Epithelial cell of proximal tubule (primary cell): ENCODE measurements at places on chromosomes 3 and 15.

GRCh38 chr3:27792869-27793268, 70.7 kb upstream of the EOMES start:
- DNase-seq = no peak

DNA sequence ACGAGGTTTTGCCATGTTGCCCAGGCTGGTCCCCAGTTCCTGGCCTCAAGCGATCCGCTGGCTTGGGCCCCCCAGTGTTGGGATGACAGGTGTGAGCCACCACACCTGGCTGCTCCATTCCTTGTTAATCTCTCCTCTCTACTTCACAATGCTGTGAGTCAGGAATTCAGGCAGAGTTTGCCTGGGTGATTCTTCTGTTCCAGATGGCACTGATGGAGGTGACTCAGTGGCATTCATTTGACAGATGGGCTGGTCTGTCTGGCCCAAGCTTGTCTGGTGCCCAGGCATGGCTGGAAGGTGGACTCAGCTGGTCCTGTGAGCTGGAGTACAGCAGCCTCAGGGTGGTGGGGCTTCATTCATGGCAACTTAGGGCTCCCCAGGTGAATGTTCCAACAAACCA, 43.2 kb downstream of the SLC6A20 start:
- DNase-seq = no peak

DNA sequence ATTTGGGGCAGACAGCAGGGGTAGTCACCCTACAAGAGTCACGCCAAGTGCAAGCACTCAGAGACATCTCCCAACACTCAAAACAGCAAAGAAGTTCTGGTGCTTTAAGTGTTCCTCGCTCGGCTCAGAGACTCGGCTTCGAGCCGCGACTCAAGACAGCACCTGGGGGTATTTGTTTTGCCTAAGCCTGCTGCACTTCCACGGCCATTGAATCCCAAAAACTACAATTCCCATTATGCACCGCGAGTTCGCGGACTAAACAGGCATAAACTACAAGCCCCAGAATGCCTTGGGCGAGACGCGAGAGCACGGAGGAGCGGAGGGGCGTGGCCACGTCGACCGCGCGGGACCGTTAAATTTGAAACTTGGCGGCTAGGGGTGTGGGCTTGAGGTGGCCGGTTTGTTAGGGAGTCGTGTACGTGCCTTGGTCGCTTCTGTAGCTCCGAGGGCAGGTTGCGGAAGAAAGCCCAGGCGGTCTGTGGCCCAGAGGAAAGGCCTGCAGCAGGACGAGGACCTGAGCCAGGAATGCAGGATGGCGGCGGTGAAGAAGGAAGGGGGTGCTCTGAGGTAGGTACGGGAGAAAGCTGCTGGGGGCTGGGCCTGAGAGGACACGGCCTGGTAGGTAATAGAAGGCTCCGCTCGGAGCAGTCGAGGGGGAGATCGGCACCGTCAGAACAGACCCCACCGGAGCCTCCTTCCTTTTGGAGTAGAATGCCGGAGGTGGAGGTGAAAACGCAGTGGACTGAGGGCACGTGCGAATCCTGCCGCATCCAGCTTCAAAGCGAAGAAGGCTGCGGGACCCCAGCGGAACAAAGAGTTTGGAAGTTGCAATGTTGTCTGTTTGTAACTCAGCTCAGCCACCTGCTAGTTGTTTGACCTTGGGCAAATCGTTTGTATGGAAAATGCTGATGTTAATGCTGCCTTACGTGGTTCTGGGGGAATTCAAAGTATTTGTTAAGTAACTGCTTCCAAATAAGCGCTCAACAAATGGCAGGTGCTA, at the start of gene BUB1B:
TSS of gene BUB1B (plus strand) at position 381 of the 1,000 bp plus-strand sequence. CDS start at position 533, 152 bp downstream.
- no peak for DNase-seq

DNA sequence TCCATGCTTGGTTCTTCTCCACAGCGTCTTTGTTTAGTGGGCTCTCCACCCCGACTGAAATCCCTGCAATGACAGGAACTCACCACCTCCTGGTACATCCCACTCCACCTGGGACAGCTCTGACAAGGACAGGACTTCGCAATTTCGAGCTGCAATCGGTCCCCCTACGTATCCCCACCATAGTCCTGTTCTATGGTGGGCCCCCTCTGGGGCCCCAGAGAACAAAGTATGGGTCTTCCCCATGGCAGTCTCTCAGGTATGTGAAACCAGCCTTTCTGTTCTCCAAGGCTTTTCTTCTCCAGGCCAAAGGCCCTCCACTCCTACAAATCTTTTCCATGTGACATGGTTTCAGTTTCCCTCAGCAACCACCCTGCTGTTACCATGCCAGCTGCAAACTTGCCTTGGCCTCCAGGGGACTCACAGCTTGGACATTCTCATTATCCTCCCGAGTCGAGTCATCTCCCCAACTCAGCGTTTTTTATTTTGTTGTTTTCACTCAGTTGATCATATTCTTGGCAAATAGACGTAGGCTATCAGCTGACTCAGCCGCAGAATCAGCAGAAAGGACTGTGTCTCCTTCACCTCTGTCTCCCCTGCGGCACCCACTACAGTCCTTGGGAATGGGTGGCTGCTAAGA, 233.3 kb downstream of the OPA1 start:
- DNase-seq = peak; percentile 71

DNA sequence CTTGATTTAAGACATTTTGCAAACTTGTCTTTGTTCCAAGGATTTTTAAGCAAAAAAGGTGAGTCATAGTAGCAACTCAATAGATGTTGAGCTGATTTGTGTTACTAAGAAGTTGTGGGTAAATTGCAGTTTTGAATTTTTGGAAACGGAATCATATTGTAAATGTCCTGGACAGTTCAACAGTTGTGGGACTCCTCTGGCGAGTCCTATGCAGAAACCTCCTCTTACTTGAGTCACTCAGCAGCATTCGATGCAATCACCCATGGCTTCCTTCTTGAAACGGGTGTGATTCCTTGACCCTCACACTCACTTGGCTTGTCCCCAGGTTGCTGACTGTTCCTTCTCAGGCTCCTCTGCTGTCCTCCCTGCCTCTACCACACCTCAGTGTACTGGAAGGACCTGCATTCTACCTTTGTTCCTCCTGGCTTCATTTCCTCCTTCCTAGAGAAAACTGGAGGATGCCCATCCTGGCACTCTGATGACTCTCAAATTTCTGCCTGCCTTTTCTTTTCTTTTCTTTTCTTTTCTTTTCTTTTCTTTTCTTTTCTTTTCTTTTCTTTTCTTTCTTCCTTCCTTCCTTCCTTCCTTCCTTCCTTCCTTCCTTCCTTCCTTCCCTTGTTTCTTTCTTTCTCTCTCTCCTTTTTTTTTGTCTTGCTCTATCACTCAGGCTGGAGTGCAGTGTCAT, 52.8 kb upstream of the DGKG start:
- DNase-seq = peak; percentile 59

GRCh38 chr3:34260271-34261000, 462.0 kb downstream of the PDCD6IP start:
- DNase-seq = peak; percentile 7

- DNase-seq = no peak
Measured at GRCh38 chr3:182005701-182006100, 294.0 kb downstream of the SOX2 start.

GRCh38 chr3:58135712-58136543, 74.8 kb downstream of the DNASE1L3 start:
- DNase-seq = no peak

DNA sequence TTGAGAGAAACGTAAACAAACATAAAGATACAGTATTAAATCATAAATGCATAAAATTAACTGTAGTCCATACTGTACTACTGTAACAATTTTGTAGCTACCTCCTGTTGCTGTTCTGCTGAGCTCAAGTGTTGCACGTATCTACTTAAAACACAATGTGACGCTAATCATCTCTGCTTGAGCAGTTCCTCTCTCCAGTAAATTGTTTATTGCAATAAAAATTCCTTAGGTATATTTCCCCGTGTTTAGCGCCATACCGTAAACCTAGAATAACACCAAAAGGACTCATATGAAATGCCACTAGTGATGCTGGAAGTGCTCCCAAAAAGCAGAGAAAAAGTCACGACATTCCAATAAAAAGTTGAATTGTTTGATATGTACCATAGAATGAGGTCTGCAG, 152.3 kb downstream of the LRRN1 start:
- no peak for DNase-seq

- no peak for DNase-seq
Measured at GRCh38 chr3:133038731-133039375, 662 bp downstream of the TMEM108 start.

DNA sequence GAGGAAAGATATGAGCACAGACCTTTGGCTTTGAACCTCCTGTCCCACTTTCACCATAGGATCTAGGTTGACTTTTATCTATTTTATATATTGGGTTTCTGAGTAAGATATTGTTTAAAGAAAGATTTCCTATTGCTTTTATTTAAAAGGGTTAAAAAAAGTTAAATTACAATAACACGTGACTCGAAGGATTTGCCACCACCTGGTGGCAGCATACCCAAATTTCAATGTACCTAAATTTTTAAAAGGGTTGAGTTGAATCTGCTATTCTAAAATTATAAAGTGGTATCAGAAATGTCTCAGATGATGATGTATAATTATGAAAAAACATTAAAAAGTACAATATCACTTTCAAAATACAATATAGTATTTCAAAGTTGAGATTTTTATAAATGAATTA, 368.4 kb downstream of the MECOM start:
- DNase-seq = no peak

- peak; percentile 87 for DNase-seq
Measured at GRCh38 chr15:99703603-99704443, 29.4 kb downstream of the LYSMD4 start.

- no peak for DNase-seq
Measured at GRCh38 chr3:187006864-187007630, 76.7 kb downstream of the ST6GAL1 start.

- no peak for DNase-seq
Measured at GRCh38 chr3:159144891-159145290, 343.0 kb downstream of the MFSD1 start.

GRCh38 chr3:109234300-109234699, 82.0 kb downstream of the DPPA2 start:
- DNase-seq = no peak

DNA sequence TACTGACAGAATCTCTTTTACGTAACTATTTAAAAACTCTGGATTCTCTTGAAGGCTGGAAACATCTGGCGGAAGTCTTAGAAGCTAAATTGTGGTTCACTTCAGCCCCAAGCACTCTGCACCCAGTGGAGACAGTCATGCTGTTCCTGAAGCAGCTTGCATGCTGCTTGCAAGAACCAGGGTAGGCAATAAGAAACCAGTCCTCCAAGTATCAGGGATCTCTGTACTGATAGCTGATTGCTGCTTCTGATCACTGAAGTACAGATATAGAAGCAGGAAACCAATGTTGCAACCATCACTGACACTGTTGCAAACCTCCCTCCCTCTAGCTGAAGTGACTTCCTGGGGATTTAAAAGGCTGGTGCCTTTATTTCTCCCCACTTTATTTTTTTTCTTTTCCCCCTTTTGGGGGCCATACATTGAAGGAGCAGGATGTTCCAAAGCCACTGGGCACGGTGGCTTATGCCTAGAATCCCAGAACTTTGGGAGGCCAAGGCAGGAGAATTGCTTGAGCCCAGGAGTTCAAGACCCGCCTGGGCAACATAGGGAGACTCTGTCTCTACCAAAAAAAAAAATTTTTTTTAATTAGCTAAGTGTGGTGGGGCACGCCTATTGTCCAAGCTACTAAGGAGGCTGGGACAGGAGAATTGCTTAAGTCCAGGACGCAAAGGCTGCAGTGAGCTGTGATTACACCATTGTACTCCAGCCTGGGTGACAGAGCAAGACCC, 15.3 kb downstream of the SPCS1 start:
- no peak for DNase-seq

GRCh38 chr15:40328176-40328575, 4.7 kb downstream of the INAFM2 start:
- DNase-seq = no peak

- no peak for DNase-seq
Measured at GRCh38 chr15:90762109-90762508, 45.0 kb downstream of the BLM start.

DNA sequence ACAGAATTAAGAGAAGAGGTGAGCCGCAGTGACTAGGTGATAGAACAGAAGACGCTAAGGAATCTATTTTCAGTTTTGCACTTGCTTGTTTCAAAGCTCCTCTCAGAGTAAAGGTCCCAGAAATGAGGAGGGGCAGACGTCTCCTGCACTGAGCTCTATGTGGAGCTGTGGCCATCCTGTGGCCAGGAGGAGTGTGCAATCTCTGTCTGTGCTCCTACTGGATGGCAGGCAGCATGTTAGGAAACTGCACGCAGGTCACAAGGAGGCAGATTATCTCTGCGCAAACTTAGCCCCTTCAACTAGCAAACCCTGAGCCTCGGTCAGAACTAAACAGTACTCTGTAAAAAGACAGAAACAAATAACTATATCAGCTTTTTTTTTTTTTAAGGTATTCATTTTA, 31.1 kb upstream of the PPIB start:
- DNase-seq = no peak

DNA sequence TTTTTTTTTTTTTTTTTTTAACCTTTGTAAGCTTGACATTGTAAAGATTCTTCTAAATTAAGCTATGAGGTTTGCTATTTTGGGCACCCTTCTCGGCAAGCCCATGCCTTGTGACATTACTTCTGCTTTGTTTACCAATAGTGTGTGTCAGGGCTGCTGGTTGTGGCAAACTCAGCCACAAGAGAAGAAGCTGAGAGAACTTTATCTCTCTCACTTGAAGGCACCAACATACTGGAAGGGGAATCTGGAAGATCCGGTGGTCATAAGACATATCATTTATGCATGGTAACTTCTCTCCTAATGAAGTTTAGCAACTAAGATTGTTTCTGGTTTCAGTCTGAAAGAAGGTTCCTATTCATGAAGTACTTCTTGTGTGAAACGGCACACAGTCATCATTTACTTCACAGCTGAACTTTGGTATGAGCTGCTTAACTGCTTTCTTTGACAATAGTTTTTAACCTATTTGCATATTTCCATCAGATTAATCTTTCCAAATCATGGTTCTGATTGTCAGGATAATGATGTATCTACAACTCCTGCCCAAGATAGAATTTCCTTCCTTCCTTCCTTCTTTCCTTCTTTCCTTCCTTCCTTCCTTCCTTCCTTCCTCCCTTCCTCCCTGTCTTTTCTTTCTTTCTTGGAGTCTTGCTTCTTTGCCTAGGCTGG, 189.3 kb downstream of the NFKBIZ start:
- DNase-seq = no peak

DNA sequence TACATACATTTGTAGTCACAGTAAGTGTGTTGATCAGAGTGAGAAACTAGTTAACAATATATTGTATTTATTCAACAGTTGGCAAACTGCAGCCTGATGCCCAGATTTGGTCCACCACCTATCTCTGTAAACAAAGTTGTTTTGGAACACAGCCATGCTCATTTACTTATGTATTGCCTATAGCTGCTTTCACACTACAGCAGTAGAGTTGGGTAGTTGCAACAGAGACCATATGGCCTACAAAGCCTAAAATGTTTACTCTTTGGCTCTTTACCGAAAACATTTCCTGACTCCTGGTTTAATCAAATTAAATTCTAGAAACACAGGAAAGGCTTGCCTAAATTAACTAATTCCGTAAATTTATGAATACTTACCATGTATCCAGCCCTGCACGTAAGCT, 39.4 kb downstream of the CMC1 start:
- no peak for DNase-seq

- no peak for DNase-seq
Measured at GRCh38 chr15:59723687-59724346, 34.7 kb upstream of the BNIP2 start.
